ENCODE measurements at places on chromosomes 12 and 14.

DNA sequence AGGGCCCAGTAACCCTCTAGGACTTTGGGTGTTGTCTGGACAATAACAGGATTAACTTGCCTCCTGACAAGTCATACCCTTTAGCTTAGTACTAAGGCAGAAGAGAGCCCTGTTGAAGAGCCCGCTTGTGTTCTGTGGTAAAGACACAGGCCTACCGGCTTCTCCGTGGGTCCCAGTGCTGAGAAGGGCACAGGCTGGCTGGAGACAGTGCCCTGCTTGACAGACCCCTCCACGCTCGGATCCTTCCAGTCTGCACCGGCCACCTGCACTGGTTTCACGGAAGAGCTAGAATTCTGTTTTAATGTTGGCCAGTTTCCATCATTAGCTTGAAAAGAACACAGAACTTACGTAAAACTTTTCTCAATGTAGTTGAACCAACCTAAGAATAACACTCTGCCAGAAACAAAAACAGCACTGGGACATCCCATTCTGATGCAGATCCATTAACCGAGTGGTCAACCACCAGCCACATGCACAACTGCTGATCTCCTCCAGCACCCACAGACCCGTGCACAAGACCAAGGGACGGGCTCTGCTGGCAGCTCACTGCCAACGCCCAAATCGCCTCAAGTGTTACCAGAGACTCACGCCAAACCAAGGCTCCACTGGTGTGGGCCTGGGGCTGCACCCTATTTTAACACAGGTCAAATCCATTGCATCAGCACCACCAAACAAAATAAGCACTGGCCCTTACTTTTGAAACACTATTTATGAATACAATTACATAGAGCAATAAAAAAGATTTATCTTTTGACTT is 27.1 kb downstream of the ZFYVE21 start:
- DNase-seq: no peak

DNA sequence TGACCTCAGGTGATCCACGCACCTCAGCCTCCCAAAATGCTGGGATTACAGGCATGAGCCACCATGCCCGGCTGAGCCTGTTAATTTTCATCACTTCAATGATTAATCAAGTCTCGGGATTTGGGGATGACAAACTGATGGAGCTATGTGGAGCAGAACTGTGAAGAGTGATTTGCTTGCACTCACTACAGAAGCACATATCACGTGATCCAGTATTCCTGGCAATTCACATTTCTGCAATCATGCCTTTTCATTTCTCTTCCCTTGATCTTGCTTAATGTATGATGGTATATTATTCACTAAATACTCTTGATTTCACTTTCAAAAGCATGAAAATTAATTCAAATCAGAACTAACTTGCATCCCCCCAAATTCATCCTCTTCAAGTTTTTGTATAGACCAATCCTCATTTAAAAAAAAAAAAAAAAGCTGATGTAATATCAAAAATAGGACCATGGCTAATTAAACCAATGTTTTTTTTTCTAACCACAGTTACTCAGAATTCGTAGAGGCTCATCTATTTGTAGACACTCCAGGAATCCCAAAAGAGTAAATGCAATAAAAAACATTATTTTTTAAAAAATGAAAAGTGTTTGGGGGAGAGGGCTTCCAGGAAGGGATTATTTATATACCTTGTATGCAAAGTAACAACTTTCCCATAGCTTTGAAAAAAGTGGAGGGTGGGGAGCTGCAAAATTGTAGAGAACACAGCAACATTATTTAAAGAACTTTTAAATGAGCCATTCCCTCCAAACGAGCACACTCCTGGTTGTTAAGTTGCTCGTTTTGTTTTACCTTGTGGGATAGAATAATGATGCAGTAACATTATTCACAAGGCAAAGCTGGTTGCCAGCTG is 7.0 kb upstream of the ATXN2 start:
- no peak for DNase-seq

DNA sequence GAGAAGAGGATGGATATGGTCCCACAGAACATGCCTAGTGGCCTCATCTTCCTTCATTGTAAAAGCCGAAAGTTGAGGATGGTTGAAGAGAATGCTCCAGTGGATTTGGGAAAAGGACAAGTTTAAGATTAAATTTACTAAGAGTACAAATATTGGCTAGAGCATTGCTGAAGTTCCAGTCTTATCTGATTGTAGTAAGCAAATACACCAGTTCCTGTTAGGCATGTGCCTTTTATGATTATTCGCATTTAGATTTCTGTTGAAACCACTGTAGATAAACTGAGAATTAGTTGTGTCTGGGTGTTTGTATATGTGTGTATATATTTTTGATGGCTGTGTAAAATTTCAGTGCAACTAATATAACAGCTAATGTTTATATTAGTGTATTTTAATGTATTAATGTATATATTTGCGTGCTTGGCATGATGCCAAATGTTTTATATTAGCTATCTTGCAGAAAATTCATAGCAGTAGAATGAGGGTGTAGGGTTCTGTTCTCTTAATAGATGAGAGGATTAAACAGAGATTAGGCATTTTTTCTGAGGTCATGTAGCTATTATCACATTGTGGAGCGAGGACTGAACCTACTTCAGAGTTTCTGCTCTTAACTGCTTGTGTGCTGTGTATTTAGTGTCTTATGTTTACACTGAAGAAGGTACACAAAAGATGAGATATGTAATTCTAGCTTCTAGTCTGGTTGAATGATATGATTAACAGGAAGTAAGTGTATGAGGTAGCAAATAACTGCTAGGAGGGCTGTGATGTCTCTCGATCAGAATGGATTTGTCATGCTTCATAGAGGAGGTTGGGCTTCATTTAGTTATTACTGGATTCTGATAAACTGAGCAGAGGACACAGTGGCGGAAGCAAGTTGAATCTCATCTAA is 21.1 kb downstream of the FKBP3 start:
- DNase-seq: no peak

DNA sequence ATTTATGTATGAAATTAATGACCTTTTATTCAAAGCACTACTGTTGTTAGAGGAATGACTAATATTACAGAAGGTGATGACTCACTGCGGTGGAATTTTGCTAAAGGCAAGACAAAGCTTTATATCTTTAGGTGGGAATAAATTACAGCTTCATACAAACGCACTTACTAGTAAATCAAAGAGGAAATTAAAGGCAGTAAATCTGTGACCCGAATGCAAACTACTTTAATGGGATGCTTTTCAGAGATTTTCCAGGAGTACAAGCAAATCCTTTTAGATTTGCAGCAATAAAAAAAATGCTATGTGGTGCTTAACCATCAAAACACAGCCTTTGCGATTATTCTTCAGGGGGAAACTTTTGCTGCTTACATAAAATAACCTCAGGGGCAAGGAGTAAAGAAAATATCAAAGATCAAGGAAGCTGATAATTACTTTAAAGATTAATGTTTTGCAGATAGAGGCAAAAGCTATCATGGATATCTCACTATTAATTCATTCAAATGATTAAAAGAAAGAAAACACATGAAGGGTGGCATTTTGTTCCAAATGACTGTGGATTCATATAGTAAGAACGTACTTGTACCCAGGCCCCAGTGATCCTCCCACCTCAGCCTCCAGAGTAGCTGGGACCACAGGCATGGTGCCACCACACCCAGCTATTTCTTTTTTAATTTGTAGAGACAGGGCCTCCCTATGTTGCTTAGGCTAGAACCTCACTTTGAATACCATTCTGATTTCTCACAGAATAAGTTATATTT is 98.9 kb downstream of the DENND5B start:
- DNase-seq: peak; percentile 63

DNA sequence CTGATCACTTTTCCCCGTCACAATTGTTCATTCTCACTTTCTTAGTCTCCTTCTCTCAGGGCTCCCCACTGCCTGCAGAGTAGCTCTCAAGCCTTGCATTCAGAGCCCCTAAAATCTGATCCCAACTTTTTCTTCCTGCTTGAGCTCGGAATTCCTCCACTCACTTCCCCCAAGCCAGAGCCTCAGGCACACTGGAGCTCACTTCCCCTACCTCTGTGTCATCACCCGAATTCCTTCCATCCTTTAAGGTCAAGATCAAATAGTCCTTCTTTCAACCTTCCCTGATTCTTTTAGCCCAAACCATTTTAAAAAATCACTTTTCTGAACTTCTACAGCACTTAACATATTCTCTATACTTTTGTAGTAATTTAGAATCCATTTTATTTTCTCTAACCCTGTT is 34.1 kb upstream of the ATP23 start:
- DNase-seq: no peak

DNA sequence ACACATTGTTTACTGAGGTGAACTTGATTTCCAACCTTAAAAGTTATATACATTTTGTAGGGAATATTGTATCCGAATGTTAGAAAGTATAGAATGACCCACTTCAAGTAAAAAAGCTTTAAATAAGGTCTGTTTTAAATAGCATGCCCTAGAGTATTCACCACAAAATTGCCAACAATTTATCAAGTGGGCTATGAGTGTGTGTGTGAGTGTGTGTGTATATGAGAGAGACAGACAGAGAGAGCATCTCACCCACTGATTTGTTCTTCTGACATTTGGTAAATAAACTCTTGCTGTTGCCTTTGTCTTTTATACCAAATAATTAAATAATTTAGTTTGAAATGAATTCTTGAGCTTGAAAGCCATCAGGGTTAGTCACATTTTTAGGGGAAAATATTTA is 29.8 kb upstream of the RAP1B start:
- no peak for DNase-seq

GRCh38 chr12:114414866-114415524 is 9.1 kb upstream of the TBX5 start:
- no peak for DNase-seq

DNA sequence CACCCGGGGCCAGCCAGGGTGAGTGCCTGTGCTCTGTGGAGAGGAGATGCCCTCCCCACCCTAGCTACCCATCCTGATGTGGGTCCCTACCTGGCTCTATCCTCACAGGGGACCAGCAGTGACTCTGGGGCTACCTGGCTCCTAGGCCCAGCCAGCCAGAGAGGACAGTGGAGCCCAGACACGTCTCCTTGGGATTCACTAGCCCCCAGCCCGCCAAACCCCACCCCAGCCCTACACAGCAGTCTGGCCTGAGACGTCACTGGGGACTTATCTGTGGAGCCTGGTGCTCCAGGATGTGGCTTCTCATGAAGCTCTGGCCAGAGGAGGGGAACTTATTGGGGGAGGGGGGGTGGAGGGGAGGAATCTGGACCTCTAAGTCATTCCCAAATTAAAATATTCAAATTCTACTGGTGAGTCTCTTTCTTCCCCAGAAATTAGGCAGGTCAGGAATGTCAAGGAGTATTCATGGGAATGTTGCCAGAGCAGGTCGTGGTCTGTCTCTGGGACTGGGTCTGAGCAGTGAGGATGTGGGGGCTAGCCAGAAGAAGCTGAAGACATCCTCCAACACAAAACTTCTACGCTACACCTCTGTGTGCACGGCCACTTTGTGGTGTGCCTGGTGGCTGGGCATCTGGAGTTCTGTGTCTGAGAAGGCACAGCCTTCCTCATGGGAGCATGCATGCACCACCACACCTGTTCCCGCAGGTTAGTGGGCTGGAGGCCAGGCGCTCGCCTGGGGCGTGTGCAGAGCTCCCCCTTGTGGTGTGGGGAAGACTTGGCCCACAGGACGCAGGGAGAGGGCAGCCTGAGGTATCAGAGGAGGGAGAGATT is 2.7 kb downstream of the CMTM5 start:
- no peak for DNase-seq

- no peak for DNase-seq
Measured at GRCh38 chr14:54985156-54985555, 41.7 kb downstream of the WDHD1 start.

DNA sequence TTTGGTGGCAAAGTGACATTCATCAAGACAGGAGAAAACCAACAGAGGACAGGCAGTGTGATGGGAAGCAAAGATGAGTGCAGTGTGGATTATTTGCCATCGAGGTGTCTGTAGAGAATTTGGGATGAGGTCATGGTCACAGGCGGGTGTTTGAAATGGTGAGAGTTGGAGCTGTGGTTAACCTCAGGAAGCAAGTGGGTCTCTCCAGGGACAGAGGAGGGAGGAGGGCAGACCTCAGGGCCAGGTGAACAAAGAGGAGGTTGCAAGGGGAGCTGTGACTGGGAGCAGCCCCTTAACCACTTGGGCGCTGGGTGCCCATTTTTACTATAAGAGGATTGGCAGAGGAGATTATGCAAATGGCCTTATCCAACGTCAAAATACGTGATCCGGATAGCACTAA is 7.0 kb downstream of the FZD10 start:
- no peak for DNase-seq

DNA sequence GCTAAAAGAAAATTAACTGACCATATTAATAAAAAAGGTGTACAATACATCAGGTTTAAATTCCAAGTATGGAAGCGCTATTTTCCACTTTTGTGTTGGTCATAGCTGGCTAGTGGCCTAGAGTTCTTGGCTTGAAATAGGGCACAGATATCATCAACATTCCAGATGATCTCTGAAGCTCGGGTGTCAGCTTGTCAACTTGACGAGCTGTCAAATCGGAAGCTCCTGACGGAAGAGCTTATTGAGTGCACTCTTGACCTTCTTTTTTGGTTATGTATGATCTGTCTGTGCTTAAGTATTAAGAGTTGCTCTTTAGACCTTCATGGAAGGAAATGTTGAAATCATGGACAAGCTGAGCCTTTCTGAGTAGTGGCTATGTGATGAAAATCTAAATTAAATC is 177.9 kb downstream of the APAF1 start:
- no peak for DNase-seq

DNA sequence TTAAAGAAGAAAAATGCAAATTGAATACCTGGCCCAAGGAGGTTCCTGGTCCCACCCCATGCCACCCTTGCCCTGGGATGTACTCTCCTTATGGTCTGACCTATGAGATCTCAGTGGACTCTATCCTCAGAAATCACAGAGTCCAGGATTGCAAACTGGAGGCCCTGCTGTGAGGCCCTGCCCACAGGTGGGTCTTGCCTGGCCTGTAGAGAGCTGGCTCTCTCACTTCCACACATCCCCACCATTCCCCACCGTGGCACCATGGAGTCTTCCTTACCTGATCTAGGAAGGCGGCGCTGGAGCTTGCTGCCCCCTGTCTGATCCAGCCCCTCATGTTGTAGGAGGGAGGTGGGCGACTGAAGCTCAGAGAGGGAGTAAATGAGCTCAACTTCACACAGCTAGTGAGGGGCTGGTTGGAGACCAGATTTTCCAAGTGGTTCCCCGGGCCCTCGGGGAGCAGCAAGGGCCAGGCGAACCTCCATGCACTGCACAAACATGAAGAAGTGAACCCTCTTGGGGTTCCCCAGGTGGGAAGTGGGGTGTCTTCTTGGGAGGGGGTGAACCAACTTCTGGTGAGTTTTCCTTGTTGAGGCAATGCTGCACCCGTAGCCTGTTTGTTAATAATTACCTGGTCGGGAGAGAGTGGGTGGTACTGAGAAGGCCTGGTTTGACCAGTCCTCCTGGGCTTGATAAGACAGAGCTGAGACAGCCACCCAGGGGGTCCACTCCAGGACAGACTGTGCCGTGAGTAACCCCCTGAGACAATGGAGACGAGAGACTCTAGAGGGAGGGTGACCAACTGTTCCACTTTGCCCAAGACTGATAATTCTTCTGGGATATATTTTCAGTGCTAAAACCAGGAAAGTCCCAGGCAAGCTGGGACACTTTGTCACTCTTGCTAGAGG is at the start of gene SERPINA4:
SERPINA4 (plus strand) TSS at position 692 of the 905 bp plus-strand sequence. CDS start 2,041 bp downstream, outside the sequence.
- DNase-seq: no peak
